Spinal cord (tissue), 10 donors: ENCODE measurements at places on chromosomes 2 and 18. TPM values are rescaled to one million over a fixed set of nuclear protein-coding genes. Genes with fewer than 3 reads are reported as not detected.

Gene TTN
- 2.6 TPM for total RNA-seq

GRCh38 chr2:111191877-111192276 is 71.2 kb downstream of the BCL2L11 start:
- no peaks in the 10 kb centered on the region for H3K36me3 ChIP-seq
- DNase-seq = no peak
- H3K4me3 ChIP-seq = no peak overlapping the region
- H3K27ac ChIP-seq = no peak overlapping the region
- no peaks in the 10 kb centered on the region for H3K27me3 ChIP-seq

Gene LIMS4
- total RNA-seq = 2.6 TPM

DNA sequence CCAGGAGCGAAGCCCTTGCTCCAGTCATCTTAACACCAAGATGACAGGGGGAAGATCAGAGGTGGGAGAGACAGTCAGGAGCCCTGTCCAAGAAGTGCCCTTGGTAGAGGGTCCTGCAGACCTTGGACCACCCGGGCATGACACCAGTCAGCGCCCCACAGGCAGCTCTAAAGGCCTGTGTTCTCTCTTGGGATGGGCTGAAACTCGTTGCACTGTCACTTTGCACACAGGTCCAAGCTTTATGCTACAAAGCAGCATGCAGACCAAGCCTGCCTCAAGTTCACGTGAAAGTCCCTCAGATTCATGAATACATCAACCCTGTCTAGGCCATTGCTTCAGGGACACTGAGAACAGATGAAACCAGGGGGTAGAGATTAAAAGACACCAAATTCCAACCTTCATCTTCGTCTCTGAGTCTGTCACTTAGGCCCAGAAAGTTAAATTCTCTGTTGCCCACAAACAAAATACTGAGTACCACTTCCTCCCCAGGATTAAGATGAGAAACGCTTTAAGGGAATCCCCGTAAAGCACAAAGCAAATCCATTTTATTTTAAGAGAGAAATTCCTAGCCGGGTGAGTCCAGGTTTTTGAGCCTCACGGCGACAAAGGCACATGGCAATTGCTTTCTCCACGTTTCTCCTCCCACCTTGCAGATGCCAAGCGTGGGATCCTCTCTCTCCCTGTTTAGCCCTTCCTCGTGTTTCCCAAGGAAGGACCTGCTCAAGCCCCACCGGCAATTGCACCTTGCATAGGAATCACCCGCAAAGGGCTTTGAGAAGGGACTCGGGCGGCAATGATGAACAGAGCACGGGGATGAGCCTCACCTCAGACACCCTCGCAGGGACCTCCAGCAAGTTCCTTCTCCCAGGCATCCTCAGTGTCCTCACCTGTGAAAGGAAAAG is 75.0 kb upstream of the ID2 start:
- H3K36me3 ChIP-seq = no peaks in the 10 kb centered on the region
- no peaks in the 10 kb centered on the region for H3K4me1 ChIP-seq
- H3K27ac ChIP-seq = no peak overlapping the region
- H3K4me3 ChIP-seq = no peak overlapping the region
- DNase-seq = no peak
- no peaks in the 10 kb centered on the region for H3K27me3 ChIP-seq

Gene GPAT2
- total RNA-seq = 0.79 TPM
